A549 treated with Mapracorat at 1 μM for 4 hours (cell line): ENCODE measurements at places on chromosomes 1 and 21. TPM values are rescaled to one million over a fixed set of nuclear protein-coding genes. Genes with fewer than 3 reads are reported as not detected.

Gene TMIGD3
- not detected in 5 replicates for total RNA-seq

Gene DCST2
- total RNA-seq = 0.35 to 0.69 TPM (median 0.52 TPM) in 5 replicates

Gene CNKSR1
- total RNA-seq = 0.15 to 0.58 TPM (median 0.32 TPM) in 4 of 5 replicates, not detected in the other

Gene LRRC53
- not detected in 5 replicates for total RNA-seq

Gene EGLN1
- 50.5 to 63.1 TPM (median 57.9 TPM) in 5 replicates for total RNA-seq

Gene TTC34
- 0.01 to 0.07 TPM (median 0.05 TPM) in 5 replicates for total RNA-seq

Gene TRAPPC3
- 69.6 to 89.3 TPM (median 84.8 TPM) in 5 replicates for total RNA-seq

Gene MCOLN2
- 1.5 to 2.5 TPM (median 2.0 TPM) in 5 replicates for total RNA-seq

Gene KCNE2
- not detected in 5 replicates for total RNA-seq

Gene PSRC1
- 16.3 to 25.3 TPM (median 22.6 TPM) in 5 replicates for total RNA-seq

Gene VASH2
- total RNA-seq = 1.7 to 3.5 TPM (median 2.9 TPM) in 5 replicates

Gene AGT
- 0.06 to 0.13 TPM (median 0.09 TPM) in 3 of 5 replicates, not detected in the others for total RNA-seq

Gene CD164L2
- total RNA-seq = not detected in 5 replicates

Gene FYB2
- total RNA-seq = not detected in 5 replicates

Gene SYT14
- 0.05 to 0.10 TPM (median 0.08 TPM) in 4 of 5 replicates, not detected in the other for total RNA-seq

Gene KRTAP25-1
- not detected in 5 replicates for total RNA-seq

Gene LCE3D
- 1.7 to 2.7 TPM (median 2.3 TPM) in 5 replicates for total RNA-seq

Gene TMEM39B
- 8.3 to 12.3 TPM (median 10.7 TPM) in 5 replicates for total RNA-seq

Gene DISP1
- total RNA-seq = 1.5 to 2.1 TPM (median 1.8 TPM) in 5 replicates

Gene PKNOX1
- total RNA-seq = 4.5 to 6.9 TPM (median 6.0 TPM) in 5 replicates

Gene TDRD10
- 0.23 TPM in 1 of 5 replicates, not detected in the others for total RNA-seq

Gene OTUD3
- total RNA-seq = 2.5 to 3.1 TPM (median 2.6 TPM) in 5 replicates

Gene PRKAA2
- total RNA-seq = 1.9 to 2.3 TPM (median 2.1 TPM) in 5 replicates

Gene TMEM54
- total RNA-seq = 27.5 to 44.3 TPM (median 42.9 TPM) in 5 replicates

Gene SERPINC1
- not detected in 5 replicates for total RNA-seq

Gene BGLAP
- total RNA-seq = 0.21 to 0.33 TPM (median 0.25 TPM) in 3 of 5 replicates, not detected in the others

Gene TFF3
- not detected in 5 replicates for total RNA-seq

Gene CCDC181
- total RNA-seq = 0.08 to 0.25 TPM (median 0.14 TPM) in 3 of 5 replicates, not detected in the others

Gene GBP5
- total RNA-seq = 0.06 to 0.09 TPM (median 0.06 TPM) in 3 of 5 replicates, not detected in the others

Gene TTLL10
- total RNA-seq = not detected in 5 replicates
